ENCODE measurements at places on chromosomes 1 and 21. TPM values are rescaled to one million over a fixed set of nuclear protein-coding genes. Genes with fewer than 3 reads are reported as not detected.

CD247 gene
- 1.1 TPM for total RNA-seq

DNA sequence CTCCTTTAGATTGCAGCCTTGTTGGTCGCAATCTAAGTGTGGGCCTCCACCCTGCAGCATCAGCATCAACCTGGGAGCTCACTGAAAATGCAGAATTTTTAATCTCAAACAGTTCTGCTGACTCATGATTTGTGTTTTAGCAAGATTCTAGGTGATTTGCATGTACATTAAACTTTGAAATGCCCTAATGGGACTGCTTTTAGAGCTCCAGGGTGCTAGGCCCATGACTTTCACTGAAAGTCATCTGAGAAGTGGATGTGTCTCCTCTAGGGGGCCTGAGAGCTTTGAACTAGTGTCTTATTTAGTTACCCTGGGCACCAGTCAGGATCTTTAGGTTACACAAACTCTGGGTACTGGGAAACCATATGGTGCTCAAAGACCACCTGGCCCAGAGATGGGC lies 9.0 kb downstream of the TRIM67 start:
- no peak for DNase-seq

DNA sequence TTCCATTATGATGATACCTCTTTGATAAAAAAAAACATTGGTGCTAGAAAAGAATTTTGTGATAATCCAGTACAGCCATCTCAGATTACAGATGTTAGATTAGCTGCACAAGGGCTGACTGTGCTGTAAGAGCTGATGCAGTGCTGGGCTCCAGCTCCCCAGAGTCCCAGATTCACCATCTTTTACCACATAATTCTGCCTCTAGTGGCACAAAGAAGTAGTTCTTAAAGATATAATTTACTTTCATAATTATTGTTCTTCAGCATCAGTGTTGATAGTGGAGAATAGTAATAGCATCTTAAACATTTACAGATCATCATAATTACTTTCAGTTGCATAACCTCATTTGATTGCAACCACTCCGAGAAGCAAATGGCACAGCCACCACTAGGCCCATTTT lies 262.1 kb downstream of the BRINP2 start:
- DNase-seq, result no peak

GRCh38 chr1:210505601-210506496 lies 177.1 kb downstream of the HHAT start:
- DNase-seq, result no peak

HAPLN2 gene
- total RNA-seq, result 1.2 TPM

Data from right atrium auricular region (tissue), 2 donors.